ENCODE measurements at places on chromosomes 12 and 14.

DNA sequence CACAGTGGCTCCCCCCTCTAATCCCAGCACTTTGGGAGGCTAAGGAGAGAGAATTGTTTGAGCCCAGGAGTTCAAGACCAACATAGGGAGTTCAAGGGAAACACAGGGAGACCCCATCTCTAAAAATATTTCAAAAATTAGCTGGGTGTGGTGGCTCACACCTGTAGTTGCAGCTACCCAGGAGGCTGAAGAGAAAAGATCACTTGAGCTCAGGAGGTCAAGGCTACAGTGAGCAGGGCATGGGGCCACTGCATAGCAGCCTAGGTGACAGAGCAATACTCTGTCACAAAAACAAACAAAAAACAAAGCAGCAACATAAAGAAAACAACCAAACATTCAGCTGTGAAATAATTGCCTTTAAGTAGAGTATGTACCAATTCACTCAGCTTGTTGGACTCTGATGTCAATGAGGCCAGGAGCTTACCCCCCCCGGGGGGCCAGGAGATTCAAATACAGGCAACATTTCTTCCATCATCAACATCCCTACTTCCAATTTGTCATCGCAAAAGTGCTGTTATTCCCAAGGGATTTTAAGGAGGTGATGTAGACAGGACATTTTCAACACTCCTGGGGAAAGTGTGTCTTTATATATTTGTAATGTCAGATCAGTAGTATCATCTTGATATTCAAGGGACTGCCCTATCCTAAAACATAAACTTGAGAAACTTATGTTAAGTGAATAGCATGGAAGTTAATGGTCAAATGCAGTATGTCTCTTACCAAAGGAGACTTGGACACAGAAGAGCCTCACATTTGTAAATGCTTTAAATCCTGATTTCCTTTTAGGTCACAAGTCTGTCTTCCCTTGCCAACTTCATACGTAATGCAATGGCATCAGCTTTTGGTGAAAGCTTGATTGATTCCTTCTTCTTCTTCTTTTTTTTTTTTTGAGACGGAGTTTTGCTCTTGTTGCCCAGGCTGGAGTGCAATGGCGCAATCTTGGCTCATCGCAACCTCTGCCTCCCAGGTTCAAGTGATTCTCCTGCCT lies 40.6 kb upstream of the AEBP2 start:
- DNase-seq, result no peak

DNA sequence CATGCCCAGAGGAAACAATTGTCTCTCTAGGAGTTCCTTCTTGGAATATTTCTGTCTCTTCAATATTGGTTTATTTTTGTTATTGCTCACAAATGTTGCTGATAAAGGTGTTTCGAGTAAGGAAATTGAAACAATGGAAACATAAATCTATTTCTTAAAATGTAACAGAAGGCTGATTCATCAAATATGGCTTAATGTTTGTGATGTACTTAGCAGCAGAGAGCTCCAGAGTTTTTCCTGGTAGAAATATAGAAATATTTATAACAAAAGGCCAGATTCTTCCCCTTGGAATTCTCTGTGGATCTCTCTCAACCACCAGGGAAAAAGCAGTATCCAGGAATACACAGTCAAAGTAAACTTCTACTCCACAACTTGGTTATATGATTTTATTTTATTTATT lies 149.2 kb upstream of the LRIG3 start:
- no peak for DNase-seq

- peak; percentile 91 for DNase-seq
These were observed 283.6 kb downstream of the CACNA1C start for GRCh38 chr12:2336409-2336829.

- DNase-seq, result no peak
These were observed 668 bp downstream of the TMEM260 start for GRCh38 chr14:56580221-56580711.

GRCh38 chr14:61132894-61133293 lies 148.2 kb downstream of the TMEM30B start:
- no peak for DNase-seq

DNA sequence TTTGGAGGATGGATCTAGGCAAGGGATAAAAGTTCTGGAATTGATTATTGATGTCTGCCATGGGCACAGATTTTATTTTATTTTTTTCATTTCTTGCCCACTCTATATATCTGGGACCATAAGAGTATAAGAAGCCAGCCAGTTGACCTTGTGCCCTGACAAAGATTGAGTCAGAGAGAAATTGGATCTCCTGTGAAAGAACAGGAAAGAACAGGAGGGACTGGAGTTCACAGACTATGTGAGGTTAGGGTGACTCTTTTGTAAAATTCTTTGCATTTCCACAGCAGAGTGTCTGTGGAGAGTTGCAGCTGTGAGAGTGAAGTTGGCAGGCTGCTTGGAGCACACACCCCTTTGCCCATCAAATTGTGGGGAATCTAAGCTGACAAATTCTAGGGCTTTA lies 358.4 kb upstream of the TBX3 start:
- DNase-seq, result no peak

DNA sequence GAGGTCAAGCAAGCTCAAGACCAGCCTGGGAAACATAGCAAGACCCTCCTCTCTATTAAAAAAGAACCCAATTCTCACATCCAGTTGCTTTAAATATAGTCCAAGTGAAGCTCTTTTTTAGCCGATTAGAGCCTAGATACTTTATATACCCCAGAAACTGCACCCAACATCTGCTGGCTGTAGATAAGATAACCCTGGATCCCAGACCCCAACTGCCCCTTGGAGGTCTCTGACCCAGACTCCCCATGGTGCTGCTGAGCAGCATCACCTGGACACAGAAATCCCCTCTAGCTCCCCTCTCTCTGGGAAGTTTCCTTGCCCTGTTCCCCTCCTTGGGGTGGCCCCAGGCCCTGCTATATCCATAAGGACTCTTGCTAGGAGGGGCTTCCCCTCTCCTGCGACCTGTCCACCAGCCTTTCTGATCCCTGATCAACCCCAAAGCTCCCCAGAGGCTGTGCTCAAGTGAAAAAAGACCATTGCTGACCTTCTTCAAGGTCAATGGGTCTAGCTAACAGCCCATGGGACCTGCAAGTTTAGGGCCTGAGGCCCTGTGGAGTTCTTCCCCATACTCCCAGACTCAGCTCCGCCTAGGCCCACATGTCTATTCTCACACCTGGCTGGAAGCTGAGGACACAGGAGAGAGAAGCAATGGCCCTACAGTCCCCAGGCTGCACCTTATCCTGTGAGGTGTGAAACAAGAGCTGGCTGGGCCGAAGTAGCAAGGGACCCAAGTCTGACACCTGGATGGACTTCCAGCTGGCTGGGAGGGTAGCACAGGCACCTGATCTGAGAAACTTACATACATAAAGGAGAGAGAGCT lies 56.2 kb downstream of the ARL6IP4 start:
- no peak for DNase-seq

GRCh38 chr12:96652870-96653269 lies 163.5 kb downstream of the CFAP54 start:
- no peak for DNase-seq

GRCh38 chr12:31518680-31519227 lies 72.2 kb downstream of the DENND5B start:
- peak; percentile 100 for DNase-seq

- no peak for DNase-seq
These were observed 232.1 kb upstream of the CCDC196 start for GRCh38 chr14:66254038-66254437.

- no peak for DNase-seq
These were observed 319.1 kb downstream of the PPFIA2 start for GRCh38 chr12:81440001-81440400.

DNA sequence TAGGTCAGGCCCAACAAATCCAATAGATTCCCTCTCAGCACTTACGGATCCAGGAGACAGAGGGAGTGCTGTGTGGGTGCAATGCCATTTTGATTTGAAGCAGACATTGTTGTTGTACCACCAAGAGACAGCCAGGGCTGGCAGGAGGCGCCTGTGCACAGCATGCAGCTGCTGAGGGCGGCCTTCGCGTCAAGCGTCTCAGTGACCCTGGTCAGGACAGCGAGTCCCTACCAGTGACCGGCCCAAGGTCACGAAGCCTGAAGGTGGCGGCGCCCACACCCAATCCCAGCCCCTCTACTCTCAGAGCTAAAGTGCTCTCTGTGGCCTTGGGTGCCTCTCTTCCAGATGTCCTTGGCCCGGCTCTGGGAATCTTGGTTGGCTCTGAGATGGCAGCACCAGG lies 40.5 kb downstream of the PRMT8 start:
- no peak for DNase-seq

DNA sequence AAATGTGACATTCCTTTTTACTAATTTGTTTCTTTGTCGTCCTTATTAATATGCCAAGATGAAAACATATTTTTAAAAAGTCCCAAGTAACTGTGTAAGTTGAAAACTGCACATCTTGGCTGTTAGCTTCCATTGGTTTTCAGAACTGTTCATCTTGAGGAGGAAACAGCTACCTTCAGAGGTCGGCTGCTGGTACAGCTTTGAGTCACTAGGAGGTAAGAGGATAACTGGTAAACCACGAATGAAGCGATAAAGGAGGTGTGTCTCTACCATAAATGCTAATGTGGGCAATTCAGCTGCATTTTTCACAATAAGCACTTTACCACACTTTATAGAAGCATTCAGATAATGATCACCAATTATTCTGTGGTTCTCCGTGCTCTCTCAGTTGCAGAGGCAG lies 137.5 kb upstream of the KRAS start:
- DNase-seq, result no peak

DNA sequence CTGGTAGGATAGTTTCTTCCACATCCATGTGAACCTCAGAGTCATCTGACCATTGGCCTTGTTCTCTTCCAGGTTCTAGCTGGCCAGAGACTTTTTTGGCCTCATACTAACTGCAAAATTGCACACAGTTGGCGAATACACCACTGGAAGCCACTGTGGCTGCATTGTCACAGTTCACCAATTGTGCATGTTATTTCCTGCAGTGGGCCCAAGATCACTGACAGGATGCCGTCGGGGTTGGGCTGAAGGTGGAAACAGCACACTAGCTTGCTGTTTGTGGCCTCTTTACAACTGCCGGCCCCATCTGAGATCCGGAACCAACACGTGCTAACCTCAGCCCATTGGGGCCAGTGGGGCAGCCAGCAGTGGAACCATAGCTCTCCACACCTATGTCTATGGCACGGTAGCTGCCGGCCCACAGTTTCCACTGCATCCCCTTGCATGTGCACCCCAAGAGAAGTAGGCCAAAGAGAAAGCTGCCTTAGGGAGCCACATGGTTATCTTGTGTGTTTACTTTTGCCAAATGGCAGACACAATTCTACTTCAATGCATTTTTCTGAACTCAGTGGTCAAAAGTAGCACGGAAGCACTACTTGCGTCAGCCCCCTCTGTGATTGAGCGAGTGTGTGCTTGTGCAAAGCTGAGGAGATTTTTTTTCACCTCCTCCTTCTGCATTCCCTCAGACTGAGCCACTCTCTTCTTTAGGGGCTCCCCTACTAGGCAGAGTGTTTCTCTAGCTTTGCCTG lies 464.0 kb downstream of the RAD51B start:
- DNase-seq, result no peak

- DNase-seq, result no peak
These were observed 650 bp downstream of the HEBP1 start for GRCh38 chr12:12999271-12999958.

- no peak for DNase-seq
These were observed 413.8 kb upstream of the SOX5 start for GRCh38 chr12:24363177-24363754.

- no peak for DNase-seq
These were observed 53.1 kb downstream of the RFLNA start for GRCh38 chr12:124347805-124348658.

GRCh38 chr12:65411171-65411570 lies 132.7 kb downstream of the MSRB3 start:
- DNase-seq, result no peak

DNA sequence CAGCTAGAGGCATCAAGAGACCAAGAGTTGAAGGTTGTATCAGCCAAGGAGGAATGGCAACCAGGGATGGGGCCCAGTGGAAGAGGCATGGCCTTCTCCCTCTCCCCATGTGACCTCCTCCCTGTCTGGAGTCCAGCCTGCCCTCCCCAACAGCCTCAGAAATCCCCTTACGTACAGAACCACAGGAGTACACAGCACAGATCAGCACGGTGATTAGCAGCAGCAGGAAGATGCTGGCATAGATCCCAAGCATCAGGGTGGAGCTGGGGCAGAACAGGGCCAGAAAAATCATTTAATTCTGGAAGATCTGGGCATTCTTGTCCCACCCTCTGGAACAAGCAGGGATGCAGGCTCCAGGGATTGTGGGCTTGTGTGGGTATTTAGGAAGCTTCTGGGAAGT lies 14.4 kb downstream of the ADCY6 start:
- DNase-seq, result no peak

GRCh38 chr12:47377414-47378221 lies 297.9 kb upstream of the AMIGO2 start:
- DNase-seq, result peak; percentile 100

- DNase-seq, result no peak
These were observed 133.7 kb upstream of the RASSF8 start for GRCh38 chr12:25824734-25825133.

GRCh38 chr12:116303066-116303465 lies 25.6 kb upstream of the MED13L start:
- DNase-seq, result no peak

DNA sequence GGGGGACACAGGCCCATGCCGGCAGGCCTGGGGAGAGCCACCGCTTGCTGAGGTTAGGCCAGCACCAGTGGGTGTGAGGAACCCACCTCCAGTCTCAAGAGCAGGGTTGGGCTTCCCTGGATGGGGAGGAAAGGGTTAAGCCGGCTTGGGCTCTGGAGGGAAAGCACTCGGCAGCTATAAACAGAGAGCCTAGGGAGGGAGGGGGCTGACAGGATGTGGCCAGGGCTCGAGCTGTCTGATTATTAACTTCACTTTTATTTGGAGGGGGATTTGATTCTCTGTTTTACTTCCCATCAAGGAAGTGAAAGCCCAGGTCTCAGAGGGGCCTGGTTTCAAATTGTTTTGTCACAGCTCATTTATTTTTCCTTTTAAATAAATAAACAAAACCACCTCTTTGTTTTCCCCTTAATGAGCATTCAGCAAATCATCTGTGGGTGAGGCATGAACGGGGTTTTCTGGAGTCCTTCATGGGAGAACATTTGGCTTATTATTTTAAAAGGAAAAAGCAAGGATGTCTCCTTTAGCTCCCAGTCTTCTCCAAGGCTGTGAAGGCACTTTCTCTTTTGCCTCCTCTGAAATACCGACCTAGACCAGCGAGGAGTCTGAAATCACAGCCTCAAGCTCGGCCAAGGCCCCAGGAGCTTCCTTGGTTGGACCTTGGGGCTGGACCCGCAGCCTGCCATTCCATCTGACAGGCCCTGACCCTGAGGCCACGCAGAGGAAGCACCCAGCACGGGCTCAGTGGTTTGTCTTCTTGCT lies 21.9 kb upstream of the ZFP36L1 start:
- DNase-seq, result no peak
